ENCODE measurements at places on chromosomes 6 and 20. TPM values are rescaled to one million over a fixed set of nuclear protein-coding genes. Genes with fewer than 3 reads are reported as not detected.

SPATA25 gene
- 1.7 TPM for total RNA-seq

TDRD6 gene
- 0.32 TPM for total RNA-seq

GHRH gene
- 0.97 TPM for total RNA-seq

LY6G5B gene
- total RNA-seq, result 2.8 TPM

GDAP1L1 gene
- total RNA-seq, result not detected

CST5 gene
- total RNA-seq, result not detected

SLC17A1 gene
- total RNA-seq, result not detected

WFDC5 gene
- not detected for total RNA-seq

MKKS gene
- total RNA-seq, result 27.2 TPM

UFL1 gene
- 20.5 TPM for total RNA-seq

RIN2 gene
- total RNA-seq, result 52.4 TPM

CDKN1A gene
- 54.5 TPM for total RNA-seq

GRCh38 chr6:38025451-38025850 lies 205.9 kb downstream of the ZFAND3 start:
- no peak for DNase-seq

DNA sequence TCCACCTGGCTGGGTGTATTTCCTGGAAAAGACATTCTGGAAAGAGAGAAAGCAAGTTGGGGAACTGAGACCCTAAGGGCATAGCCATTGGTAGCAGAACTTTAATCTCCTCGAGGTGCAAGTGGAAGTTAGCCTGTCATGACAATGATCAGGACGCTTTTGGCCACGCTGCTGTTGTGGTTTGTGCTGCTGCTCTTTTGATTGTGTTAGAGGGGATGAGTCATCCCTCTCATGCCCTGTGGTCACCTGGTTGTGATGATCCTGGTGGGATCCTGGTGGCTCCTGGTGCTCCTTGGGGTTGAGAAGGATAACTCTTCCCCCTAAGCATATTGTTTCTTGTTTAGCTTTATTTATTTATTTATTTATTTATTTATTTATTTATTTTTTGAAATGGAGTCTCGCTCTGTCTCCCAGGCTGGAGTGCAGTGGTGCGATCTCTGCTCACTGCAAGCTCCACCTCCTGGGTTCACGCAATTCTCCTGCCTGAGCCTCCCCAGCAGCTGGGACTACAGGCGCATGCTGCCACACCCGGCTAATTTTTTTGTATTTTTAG lies 350.3 kb downstream of the KIF16B start:
- no peak for DNase-seq

DNA sequence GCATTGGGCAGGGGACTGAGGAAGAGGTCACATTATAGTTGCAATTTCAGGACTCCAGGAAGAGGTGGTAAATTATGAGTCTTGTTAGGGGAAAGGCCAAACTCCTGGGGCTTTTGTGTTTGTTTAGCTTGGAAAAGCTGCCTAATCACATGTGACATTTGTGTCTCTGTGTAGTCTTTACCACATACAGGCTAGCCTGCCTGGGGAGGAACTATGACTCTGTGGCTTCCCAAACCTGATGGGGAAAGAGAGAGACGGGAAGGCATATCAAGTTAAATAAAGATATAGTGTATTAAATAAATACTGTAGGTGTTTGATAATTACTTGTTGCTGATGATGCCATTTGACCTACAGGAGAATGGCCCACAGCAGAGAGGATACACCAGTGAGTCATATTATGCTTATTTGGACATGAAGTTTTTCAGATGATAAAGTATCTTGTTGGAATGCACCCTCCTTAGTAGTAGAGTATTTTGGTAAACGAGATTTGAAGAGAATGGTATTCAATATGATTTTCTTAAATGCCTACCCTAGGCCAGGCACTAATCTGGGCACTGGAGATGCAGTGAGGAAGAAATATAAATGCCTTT lies 4.0 kb downstream of the BLTP3A start:
- DNase-seq, result no peak

DNA sequence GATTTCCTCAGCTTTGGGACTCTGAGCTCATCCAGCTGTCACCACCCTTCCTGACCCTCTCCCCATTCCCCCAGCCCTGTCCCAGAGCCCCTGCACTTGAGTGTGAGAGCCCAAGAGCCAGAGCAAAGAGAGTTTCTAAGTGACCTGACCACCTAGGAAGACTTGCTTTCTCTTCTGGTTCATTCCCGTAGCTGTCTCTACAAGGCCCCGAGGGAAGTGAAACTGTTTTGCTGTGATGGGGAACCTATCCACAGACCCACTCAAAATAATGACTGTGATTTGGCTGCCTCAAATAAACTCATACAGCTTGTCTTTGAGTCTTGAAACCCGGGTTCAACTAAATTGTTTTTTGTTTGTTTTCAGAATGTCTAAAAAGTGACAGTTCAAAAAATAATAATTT lies 74.6 kb upstream of the XRN2 start:
- no peak for DNase-seq

DNA sequence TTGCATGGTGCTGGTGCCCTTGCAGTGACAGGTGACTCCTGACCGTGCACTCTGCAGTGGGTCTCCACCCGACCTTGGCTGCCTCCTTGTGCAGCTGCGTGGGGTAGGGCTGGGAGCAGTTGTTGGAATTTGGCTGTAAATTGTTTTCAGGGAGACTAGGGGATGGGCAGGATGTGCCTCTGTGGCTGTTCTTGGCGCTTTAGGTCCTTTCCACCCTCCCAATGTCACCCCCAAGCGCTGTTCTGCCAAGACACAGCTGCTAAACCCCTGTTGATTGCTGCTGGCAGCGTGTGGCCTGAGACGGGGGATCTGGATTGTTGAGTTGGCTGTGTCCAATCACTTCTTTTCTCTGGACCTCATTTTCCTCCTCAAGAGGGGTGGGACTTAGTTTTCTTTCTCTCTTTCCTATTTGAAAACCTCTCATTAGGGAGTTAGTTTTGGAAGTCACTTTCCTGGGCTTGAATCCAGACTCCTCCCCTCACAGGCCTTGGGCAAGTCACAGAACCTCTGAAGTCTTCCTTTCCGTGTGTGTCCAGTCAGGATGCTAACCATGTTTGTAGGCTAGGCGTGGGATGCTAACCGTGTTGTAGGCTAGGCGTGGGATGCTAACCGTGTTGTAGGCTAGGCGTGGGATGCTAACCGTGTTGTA lies 8.5 kb downstream of the IGF2R start:
- DNase-seq, result peak; percentile 85

- peak; percentile 40 for DNase-seq
Observed at GRCh38 chr6:2579241-2579761, 171.4 kb downstream of the MYLK4 start.

- no peak for DNase-seq
Observed at GRCh38 chr6:56540232-56541029, 102.3 kb downstream of the DST start.

DNA sequence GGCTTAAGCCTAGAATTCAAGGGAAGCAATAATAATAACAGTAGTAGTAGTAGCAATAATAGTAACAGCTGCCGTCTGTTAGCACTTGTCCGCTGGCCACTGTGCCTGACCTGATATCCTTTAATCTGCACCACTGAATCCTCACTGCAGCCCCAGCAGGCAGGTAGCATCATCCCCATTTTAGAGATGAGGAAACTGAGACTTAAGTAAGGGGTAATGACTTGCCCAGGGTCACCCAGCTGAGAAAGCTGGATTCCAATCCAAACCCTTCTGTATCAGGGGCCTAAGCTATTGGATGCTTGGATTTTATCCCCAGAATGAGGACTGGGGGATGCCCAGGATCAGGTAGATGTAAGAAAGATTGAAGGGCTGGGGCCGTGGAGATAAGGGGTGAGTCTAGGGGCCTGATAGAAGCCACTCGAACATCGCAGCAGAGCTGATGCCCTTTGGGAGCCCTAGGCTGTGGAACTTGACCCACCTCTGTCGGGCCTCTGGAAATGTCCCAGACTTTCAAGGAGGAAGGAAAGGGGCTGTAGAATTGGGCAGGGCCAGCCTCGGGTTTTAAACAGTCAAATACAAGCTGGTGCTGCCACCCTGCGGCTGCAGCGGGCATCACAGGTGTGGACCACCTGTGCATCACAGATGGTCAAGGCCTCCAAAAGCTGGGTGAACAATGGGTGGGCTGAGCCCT lies 102.1 kb upstream of the MYL9 start:
- DNase-seq, result peak; percentile 77

DNA sequence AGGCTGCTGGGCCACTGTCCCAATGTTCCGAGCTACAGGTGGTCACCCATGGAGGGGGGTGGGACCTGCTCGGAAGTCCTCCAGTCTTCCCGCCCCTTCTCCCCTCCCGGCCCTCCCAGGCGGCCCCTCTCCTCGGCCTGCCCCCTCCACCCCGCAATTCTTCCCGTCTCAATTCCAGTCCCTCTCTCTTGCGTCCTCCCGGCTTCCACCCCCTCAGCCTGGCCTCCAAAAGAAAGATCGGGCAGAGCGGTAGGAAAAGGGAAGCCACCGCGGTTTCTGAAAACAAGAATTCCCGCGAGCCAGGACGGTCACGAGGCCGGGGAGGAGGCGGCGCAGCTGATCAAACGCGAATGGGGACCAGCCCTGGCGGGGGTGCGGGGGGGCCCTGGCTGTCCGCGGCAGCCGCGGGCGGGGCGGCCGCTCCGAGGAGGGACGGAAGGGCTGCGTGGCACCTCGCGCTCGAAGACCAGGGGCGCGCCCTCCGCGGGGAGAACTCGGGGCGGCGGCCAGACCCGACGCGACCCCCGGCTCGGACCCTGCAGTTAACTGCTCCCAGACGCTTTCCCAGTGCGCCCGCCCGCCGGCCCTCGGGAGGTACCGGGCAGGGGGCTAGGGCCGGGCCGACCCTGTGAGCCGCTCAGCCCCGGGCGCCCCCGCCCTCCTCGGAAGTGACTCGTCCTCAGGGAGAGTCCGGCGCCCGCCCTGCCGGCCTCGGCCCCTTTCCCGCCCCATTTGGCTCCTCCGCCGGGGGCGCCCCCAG lies 1.0 kb downstream of the PXDC1 start:
- peak; percentile 91 for DNase-seq

- no peak for DNase-seq
Observed at GRCh38 chr20:61580958-61581824, 329.1 kb downstream of the CDH4 start.

- no peak for DNase-seq
Observed at GRCh38 chr20:19710336-19711120, 47.5 kb upstream of the RIN2 start.

GRCh38 chr6:132788658-132789395 lies 9.6 kb downstream of the SLC18B1 start:
- no peak for DNase-seq

DNA sequence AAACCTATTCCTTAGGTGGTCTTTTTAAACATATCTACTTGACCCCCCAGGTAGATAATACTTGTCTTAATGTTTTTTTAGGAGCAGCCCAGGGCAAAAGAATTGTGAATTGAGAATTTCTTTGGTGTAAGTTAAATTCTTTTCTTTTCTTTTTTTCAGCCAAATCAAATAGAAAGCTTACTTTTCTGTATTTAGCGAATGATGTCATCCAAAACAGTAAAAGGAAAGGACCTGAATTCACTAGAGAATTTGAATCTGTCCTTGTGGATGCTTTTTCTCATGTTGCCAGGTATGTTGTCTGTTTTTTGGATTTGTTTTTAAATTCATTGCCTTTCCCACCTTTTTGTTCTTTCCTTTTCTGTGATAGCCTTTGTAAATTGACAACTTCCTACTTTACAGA lies 6.7 kb downstream of the RPRD1B start:
- no peak for DNase-seq

- no peak for DNase-seq
Observed at GRCh38 chr6:154471609-154472362, 38.7 kb downstream of the CNKSR3 start.

- no peak for DNase-seq
Observed at GRCh38 chr6:110661414-110661813, 153.9 kb downstream of the CDK19 start.

GRCh38 chr6:141598487-141598886 lies 534.2 kb upstream of the GJE1 start:
- DNase-seq, result no peak

DNA sequence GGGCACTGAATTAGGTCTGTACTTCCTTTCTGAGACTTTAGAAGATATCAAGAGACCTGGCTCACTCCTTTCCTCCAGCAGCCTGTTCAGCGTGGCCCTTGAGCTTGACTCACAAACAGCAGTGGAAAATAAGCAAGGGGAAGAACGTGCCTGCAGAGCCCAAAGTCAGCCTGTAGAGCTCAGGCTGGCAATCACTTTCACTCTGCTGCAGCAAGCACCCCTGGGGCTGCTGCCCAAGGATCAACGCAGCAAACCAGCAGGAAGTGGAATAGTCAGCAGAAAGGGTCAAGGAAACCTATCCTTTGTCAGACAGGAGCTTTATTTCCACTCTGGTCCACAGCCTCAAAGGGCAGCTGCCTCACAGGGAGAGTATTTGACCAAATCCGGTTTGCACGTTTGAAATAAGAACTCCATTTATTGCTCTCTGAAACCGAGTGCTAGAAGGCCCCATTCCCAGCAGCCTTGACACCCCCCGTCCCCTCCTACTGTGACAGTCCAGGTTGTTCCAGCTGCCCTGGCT lies 77.4 kb downstream of the PRDM1 start:
- DNase-seq, result no peak

DNA sequence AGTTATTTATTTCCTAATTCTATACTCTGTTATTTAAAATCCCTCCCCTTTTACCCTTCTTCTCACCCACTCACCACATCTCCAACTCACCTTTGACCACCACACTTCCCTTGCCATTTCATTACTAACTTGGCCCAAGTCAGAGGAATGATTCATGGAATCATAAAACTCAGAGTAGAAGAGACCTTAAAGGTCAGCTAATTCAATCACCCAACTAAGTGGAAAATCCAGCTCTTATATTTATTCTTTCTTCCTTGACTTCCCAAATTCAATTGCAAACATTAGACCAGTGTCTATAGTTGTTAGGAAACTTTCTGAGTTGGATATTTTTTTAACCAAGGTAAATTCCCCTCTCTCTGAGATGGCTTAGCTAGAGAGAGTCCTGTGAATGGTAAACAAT lies 26.5 kb upstream of the HEY2 start:
- no peak for DNase-seq

DNA sequence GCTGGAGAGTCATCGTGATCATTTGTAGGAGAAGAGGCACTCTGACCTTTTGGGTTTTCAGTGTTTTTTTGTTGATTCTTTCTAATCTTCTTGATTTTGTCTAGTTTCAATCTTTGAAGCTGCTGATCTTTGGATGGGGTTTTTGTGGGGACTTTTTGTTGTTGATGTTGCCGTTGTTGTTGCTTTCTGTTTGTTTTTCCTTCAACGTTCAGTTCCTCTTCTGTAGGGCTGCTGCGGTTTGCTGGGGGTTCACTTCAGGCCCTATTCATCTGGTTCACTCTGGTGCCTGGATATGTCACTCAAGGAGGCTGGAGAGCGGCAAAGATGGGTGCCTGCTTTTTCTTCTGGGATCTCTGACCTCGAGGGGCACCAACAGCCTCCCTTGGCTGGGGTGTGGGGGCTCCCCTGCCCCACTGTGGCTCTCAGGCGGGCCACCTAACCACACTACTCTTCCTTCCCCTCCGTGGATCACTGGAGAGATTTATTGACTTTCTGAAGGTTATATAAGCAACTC lies 21.5 kb upstream of the TMEM244 start:
- DNase-seq, result no peak

GRCh38 chr20:56391037-56391436 lies 978 bp downstream of the AURKA start:
- no peak for DNase-seq

GRCh38 chr6:132932588-132932987 lies 118.2 kb downstream of the RPS12 start:
- no peak for DNase-seq

GRCh38 chr20:24027229-24027628 lies 38.6 kb upstream of the GGTLC1 start:
- peak; percentile 74 for DNase-seq
